Stimulated activated CD8-positive, alpha-beta memory T cell treated with anti-CD3 and anti-CD28 coated beads, Interleukin-15, amount 100 ng/mL, for 1 hour (primary cell): ENCODE measurements at places on chromosomes 2 and 18.

DNA sequence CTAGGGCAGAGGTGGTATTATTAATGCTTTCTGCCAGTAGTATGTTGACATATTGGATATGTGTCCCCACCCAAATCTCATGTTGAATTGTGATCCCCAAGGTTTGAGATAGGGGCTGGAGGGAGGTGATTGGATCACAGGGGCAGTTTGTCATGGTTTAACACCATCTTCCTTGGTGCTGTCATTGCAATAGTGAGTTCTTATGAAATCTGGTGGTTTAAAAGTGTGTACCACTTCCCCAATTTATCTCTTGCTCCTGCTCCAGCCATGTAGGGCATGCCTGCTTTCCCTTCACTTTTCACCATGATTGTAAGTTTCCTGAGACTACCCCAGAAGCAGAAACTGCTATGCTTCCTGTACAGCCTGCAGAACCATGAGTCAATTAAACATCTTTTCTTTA, 47.1 kb upstream of the THSD7B start:
- DNase-seq, result no peak

DNA sequence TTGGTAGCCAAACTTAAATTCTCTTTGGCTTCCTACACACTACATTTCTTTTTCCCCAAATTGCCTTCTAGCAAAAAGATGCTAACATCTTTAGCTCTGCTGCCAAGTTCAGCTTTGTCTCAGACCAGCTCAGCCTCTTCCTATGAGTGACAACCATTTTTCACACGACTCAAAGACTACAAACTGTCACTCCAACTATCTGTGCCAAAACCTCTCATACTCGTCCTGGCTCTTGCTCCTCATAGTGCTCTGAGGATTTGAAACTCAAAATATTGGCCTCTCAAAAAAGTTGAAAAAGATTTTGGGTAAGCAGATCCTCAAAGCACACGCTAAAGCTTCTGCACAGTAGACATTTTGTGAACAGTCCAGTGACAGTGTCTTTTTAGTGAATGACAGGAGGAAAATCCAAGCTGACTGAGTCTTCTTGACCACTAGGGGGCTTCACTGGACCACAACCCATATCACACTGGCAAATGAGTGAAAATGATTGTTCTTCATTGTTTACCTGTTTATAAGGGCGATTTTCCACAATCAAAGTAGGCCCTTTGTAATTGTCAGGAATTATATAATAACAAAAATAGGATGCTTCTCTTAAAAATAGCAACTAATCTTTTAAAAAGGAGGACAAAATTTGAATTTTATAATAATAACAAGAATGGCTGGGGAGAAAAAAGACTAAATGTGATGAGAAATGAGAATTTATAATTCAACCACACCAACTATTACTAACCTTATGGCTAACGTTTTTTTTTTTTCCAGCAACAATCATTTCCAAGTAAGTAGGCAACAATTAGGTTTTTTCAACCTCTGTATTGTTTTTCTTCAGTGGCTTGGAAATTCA, 85.5 kb upstream of the PGAP1 start:
- DNase-seq, result no peak

DNA sequence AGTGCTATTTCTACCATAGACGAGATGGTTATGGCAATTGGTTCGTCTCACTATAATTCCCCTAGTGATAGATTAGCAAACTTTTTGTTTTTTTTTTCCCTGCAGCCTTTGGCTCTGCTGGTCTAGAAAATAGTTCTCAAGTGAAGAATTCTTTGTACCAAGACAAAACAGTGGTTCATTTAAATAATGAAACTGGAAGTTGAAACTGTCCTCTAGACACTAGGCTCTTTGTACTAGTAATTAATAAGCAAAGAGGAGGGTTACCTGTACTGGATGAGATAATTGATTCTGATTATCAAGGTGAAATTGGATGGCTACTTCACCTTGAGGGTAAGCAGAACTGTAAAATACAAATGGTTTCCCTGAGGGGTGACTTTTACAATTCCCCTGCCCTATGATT, 156.9 kb upstream of the DCC start:
- no peak for DNase-seq

GRCh38 chr2:79638410-79638809, 125.6 kb downstream of the CTNNA2 start:
- DNase-seq, result no peak

DNA sequence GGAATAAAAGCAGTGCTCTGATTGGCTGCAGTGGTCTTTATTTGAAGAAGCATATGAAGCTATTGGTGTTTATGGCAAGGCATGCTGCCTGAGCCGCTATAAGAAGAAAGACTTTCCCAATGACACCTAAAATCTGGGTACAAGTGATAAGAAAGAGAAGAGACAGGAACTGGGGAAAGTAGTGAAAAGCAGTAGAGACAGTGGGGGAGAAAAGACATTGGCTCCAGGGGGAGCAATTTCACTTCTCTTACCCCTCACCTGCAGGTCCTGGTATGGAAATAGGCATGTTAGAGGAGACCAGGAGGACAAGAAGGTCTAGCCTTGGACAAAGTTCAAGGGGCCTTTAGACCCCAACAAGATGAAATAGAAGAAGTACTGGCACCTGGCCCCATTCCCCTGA, 47.1 kb downstream of the PLCL1 start:
- DNase-seq, result no peak

- no peak for DNase-seq
Observed at GRCh38 chr2:114219456-114219855, 223.0 kb upstream of the DPP10 start.

GRCh38 chr2:72293620-72294019, 146.0 kb upstream of the CYP26B1 start:
- no peak for DNase-seq

GRCh38 chr2:221446140-221446539, 126.0 kb downstream of the EPHA4 start:
- DNase-seq, result no peak

DNA sequence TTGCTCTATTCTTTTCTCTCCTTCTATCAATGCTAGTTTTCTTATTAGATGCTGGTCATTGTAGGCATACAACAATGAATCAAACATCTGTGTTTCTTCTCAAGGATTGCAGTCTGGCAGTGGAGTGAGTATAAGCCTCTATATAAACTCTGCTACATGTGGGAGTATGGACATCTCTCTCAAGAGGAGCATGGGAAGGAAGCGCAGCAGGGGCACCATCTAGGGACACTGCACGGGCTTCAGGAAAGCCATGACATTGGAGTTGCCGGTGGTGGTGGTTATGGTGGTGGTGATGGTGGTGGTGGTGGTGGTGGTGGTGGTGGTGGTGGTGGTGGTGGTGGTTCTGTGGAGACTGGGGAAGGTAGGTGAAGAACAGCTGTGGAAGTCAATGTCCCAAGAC, 462.6 kb downstream of the RNF144A start:
- no peak for DNase-seq

DNA sequence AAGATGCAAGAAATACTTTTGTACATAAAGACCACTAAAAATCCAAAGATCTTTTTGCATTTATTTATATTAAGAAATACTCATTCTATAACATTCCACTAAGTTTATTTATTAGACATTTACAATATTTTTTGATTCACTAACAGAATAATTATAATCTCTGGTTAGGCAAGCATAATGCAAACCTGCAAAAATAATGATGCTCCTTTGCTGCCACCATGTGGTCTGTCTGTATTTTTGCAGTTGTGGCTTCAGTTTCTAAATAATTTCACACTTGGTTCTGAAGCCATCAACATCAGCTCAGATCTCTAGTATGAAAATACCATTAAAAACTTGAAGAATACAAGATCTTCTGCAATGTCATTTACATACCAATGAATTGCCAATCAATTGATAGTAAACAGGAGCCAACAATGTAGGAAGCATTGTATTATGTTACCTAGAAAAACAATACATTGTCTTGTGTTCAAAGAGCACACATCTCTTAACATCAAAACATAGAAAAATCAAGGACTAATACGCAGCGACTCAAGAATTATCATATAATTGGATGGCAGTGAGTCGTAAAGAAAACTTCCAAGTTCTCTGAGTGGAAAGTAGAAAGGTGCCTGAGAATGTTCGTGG, 28.8 kb upstream of the WDR75 start:
- peak; percentile 4 for DNase-seq

- DNase-seq, result no peak
Observed at GRCh38 chr2:1954061-1954460, 209.7 kb upstream of the PXDN start.

DNA sequence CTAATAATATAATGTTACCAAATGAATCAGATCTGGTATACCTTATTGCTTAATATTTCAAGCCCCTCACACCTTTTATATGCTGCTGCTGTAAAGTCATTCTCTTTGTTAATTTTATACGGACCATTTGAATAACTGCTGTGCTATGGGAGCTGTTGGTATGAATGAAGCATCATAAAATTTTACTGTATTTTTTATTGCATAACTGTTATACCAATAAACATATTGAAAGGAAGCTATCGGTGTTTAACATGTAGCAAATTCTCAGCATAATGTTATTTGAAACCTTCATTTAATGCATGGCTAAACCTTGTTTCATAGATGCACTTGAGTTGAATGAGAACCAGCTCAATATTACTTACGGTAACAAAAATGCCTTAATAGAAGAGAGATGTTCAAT, 1040.3 kb downstream of the SOCS6 start:
- DNase-seq, result no peak

GRCh38 chr2:33229646-33230045, 246.8 kb upstream of the RASGRP3 start:
- no peak for DNase-seq

GRCh38 chr2:118437501-118437900, 349.2 kb downstream of the INSIG2 start:
- DNase-seq, result no peak

DNA sequence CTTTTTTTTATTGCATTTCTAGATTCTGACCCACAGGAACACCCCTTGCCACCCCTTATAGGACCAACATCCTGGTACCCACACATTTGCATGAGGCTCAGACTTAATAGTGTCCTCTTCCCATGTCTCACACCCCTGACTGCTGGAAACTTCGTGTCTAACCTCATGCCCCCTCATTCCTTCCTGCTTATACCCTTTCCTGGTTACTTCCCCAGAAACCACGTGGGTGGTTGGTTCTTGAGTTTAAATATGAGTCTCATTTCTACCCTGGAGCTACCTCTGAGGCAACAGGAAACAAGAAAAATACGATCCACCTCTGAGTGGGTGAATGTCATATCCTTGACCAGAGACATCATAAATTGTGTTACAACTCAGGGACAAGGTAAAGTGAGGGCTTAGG, 1.6 kb downstream of the TNP1 start:
- DNase-seq, result no peak

GRCh38 chr2:172253190-172254052, 150.7 kb upstream of the DLX2 start:
- no peak for DNase-seq

GRCh38 chr2:74004212-74005182, 19.8 kb downstream of the TET3 start:
- no peak for DNase-seq

DNA sequence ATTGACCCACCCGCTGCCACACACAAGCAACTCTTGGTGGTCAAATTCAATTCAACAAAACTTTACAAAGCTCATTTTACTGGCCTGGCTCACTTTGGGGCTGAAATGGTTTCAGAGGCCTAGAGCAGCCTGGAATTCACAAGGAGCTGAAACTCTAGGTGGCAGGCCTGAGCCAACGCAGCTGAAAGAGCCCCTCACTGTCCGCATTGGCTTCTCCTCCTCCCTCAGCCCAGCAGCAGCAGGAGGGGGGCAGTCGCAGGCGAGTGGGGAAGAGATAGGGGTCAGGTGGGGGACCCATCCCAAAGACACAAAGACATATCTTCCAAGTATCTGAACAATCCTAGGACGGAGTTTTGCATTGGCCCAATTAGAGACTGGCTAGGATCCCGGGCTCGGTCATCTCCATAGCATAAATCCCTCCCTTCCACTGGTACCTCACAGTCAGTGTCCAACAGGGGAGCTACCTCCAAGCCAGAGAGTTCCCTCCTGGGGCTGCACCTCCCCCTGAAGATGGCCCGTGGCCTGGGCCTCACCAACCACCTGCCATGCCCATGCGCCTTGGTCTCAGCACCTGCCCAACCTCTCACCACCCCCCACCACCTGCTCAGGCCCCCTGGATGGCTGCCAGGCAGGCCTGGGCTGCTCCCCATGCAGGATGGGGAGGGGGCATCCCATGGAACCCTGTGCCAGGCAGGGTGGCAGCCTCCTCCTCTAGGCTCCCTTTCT, 113.4 kb downstream of the ZBTB7C start:
- DNase-seq, result no peak

DNA sequence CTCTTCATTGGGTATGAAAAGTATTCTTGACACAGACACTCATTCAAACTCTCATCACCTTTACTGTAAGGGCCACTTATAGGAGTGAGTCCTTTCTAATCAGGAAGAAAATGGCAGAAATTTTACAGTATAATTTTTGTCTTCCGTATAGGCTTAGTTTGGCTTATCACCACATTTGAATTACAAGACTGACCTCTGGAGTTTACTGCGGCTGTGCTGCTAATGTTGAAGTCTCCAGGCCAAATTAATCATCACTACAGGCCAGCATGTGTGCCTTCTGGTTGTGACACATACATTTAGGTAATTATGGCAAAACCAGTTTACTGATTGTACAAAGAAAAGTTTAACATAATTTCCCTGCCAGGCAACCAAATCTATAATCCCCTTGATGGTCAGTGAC, 753.6 kb upstream of the GCFC2 start:
- no peak for DNase-seq

DNA sequence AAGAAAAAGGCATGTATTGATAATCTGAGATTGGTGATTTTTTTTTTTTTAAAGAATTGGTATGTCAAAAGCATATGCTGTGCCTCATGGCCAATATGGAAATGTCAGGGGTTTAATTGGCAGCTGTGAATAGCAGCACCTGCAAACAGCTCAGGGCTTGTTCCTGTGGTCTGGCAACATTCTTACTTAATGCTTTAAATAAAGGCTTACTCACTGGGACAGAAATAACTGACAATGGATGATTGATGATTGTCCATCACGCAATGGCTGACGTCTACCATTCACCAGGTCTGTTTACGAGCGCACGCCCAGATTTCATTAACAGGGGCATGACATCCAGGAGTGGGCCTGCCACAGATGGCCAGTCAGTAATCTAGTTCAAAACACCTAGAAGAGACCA, 66.7 kb downstream of the ETAA1 start:
- no peak for DNase-seq

DNA sequence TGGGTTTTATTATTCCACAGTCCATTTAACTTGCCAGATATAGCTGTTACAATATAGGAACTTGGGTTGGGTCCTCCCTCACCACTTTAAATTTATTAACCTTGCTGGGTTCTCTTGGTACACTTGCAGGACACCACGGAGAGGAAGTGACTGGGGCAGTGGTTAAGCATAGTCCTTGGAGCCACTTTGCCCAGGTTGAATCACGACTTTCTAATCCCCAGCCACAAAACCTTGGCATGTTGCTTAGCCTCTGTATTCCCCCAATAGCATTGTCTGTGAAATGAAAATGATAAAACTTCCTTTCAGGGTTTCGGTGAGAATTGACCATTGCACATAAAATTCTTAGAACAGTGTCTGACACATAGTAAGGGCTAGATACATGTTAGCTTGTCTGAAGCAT, 221.2 kb downstream of the IRS1 start:
- no peak for DNase-seq

DNA sequence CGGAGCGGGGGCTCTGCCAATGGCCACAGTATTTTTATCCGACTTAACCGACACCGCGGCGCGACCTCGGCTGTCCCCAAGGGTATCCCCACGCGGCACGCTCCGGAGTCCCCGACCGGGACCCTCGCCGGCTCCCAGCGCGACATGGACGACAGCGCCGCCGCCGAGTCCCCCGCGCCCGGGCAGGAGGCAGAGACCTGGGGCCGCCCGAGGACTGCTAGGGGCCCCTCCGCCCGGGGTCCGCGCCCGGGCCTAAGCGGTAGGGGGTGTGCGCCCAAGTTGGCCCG, 468 bp downstream of the UXS1 start:
- DNase-seq, result no peak

GRCh38 chr2:226934546-226935201, 98.8 kb downstream of the RHBDD1 start:
- DNase-seq, result no peak
